ENCODE measurements at places on chromosomes 12 and 14.
A peak's percentile ranks its signal among the peaks of the same experiment; 100 is the strongest.

DNA sequence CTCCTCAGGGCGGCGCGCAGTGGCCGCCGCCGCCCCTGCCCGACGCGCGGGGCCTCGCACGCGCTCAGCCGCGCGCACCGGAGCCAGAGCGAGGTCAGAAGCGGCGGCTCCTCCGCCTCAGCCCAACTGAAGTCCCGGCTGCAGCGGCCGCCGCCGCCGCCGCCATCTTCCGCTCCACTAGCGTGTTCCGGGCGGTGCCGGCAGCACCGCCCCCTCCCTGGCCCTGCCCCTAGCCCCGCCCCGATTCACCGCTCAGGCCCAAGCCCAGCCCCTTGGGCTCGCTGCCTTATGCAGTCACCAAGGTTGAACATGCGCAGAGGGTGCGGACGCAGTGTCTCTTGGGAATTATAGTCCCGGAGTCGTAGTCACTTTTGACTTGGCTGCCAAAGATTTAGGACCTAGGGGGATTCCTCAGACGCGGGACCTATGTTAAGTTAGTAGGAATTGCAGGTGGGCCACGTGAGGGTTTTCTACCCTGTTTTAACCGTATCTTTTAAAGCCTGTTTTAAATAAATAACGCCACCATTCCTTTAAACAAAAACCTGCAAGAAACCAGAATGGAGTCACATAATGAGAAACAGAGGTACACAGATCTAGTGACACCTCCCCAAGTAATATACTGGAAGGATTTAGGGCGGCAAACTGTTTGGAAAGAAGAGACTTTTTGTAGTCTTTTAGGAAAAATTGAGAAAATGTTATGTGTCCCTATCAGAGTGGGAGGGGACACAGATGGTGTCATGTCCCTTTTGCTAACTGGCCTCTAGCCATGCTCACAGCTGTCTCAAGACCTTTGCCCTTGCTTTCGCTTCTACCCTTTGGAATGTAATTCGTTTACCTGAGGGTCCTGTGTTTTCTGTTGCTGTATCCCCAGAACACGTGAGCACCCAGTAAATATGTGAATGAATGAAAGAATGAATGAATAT, at the start of gene PPTC7:
TSS of gene PPTC7 (minus strand) at position 182 of the 923 bp plus-strand sequence. CDS start 287 bp downstream, outside the sequence.
- DNase-seq: peak; percentile 93

GRCh38 chr12:127448906-127449305, 818.1 kb upstream of the TMEM132C start:
- no peak for DNase-seq

- DNase-seq: no peak
Observed at GRCh38 chr12:65631621-65632111, 192.6 kb upstream of the HMGA2 start.

DNA sequence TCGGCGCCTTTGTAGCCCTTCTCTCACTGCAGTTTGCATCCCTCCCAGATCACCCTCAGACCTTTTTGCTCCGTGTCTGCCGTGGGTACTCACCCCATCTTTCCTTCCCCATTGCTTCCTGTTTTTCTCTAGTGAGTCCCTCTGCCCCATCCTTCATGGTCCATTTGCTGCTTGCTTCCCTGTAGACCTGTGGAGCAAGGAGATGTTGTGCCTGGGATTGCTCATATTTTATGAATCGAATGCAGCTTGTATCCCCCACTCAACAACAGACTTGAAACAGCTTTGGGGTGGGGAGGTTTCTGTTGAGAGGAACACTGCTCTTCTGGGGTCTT, 661 bp downstream of the DENR start:
- DNase-seq: no peak

- no peak for DNase-seq
Observed at GRCh38 chr12:101172316-101172715, 37.7 kb downstream of the SLC5A8 start.

GRCh38 chr14:44732144-44732543, 225.1 kb upstream of the FSCB start:
- DNase-seq: no peak

DNA sequence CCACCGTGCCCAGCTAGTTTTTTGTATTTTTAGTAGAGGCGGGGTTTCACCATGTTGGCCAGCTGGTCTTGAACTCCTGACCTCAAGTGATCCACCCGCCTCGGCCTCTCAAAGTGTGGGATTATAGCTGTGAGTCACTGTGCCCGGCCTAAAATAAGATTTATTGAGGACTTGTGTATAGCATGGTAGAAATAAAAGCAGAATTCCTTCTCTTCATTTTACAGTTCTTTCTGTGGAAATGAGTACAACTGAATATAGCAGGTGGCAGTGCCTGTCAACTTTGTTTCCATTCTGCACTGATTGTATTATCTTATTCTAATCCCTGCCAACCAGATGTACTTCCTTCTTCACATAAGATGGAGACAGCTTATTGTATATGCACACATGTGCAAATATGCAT, 41.0 kb downstream of the DIP2B start:
- DNase-seq: no peak

DNA sequence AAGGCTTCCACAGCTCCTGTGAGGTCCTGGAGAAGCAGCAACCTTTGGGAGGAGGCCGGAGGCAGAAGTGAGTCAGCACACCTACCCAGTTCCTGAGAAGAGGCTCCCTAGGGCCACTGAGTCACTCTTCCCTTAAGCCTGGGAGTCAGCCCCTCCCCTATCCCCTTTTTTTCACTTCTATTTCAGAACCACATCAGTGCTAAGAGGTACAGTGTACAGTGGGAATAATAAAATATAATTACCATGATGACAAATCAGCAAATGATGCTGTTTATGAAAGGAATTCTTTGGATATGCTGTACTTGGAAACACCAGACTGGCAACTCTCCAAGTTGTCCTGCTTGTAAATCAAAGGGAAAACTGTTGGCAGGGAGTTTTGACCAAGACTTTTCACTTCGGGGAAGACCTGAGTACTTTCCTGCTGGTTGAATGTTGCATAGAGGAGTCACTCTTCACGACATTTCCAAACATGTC, 7.8 kb upstream of the TBPL2 start:
- DNase-seq: no peak

Measured in stimulated activated CD8-positive, alpha-beta memory T cell treated with anti-CD3 and anti-CD28 coated beads, Interleukin-15, amount 100 ng/mL, for 48 hours (primary cell).